ENCODE measurements at places on chromosomes 4 and X.

GRCh38 chr4:128571747-128572146, 237.8 kb upstream of the JADE1 start:
- no peak for DNase-seq

- no peak for DNase-seq
These were observed 394.1 kb downstream of the KCNIP4 start for GRCh38 chr4:21554500-21554899.

- no peak for DNase-seq
These were observed 918 bp downstream of the HAUS3 start for GRCh38 chr4:2241003-2241402.

DNA sequence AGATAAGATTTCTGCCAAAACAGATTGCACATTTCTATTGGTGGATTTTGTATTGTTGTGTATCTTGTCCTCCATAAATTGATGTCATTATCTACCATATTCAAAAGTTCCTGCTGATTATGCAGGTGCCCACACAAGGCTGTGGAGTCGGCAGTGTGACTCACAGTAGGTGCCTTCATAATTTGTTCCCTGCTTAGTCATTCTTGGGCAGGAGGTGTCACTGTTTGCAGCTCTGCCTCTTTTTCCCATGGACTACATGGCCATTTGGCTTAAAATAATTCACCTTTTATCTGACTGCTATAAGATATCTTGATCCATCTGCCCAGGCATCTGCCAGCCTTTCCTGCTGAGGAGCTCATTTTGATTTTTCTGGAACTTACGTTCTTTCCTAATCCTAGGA, 33.6 kb upstream of the ENPEP start:
- DNase-seq: no peak

DNA sequence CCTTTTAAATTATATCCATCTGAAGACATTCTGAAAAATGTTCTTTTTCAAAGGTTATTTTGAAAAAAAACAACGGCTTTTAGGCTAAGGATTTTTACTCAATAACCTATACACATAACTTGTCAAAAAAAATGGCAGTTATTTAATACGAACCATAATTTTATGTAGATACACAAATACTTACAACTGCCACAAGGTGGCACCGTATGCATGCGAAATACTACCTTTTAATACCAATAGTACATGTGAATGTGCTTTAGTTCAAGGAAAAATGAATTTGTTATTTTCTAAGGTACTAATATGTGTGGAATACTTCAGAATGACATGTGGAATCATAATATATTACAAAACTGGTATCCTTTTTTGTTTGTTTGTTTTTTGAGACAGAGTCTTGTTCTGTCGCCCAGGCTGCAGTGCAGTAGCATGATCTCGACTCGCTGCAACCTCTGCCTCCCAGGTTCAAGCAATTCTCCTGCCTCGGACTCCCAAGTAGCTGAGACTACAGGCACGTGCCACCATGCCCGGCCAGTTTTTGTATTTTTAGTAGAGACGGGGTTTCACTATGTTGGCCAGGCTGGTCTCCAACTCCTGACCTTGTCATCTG, 4.6 kb upstream of the MAD2L1 start:
- peak; percentile 25 for DNase-seq

DNA sequence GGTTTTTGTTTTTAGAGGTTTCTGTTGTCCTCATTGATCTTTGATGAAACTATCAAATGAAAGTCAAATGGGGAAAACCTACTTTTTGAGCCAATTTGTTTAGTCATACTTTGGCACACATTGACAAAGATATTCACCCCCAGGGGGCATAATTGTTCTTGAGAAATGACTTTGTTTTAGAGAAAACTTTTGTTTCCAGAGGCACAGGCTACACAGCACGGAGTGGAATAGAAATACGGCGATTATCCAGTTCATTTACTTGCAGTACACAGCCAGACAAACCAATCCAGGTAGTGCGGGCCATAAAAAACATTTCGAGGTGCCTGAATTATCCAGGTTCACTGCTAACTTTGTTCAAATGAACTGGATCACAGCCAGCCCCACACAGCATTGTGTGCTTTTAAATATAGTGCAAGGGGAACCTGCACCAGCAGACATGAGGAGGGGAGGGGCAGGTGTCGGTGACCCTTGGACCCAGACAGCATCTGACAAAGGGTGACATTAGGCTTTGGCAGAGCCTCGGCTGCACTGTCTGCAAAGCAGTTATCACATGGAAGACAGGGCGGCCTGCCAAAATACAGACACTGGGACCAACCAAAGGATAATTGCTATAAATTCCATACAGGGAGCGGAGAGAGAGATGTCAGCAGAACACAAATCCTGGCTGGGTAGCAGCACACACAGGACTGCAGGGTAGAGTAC, 179.6 kb upstream of the NOCT start:
- DNase-seq: no peak

Data from activated naive CD4-positive, alpha-beta T cell treated with anti-CD3 and anti-CD28 coated beads, Interleukin-2, amount 50 U/mL, for 16 hours (primary cell).